ENCODE measurements at places on chromosomes 1 and 21.

- no peak for DNase-seq
Measured at GRCh38 chr1:150532860-150533259, 16.3 kb upstream of the ADAMTSL4 start.

- DNase-seq = no peak
Measured at GRCh38 chr1:69315823-69316222, 251.9 kb upstream of the LRRC7 start.

DNA sequence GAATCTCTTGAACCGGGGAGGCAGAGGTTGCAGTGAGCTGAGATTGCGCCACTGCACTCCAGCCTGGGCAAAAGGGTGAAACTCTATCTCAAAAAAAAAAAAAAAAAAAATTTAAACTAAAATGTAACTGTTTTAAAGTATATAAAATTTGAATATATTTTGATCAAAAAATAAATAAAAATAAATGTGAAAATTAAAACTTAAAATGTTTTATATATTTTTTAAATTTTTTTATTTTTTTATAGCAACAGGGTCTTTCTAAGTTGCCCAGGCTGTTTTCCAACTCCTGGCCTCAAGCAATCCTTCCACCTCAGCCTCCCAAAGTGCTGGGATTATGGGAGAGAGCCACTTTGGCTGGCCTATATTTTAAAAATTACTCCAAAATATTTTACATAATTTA, 15.2 kb upstream of the FAM76A start:
- DNase-seq = no peak

DNA sequence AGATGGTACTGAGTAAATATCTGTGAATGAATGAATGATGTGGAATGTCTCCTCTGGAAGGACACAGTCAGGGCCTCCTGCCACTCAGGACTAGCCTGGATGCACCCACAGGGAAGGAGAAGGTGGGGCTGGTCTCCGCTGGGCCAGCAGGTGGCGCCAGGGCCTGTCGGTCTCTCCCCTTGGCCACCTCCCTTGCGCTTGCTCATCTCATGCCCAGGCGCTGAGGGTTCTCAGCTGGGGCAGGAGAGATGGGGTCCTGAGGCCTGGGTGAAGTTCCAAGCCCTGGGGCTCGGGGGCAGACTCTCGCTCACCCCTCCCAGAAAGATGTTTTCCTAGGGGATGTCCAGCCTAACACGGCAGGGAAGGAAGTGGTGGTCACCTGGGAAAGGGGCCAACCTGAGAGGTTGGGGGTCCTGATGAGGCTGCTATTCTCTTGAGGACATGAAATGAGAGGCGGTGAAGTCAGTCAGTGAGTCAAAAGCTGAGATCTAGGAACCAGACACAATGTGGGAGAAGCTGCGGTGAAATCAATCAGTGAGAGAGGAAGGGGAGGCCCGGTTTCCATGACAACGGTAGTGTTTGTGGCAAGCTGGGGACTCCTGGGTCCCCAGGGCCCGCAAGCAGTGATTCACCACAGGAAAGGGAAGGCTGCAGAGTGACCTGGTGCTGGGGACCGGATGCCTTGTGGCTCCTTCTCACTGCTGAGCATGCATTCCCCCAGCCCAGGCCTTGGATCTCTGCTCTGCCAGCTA, 14.6 kb upstream of the MEX3A start:
- DNase-seq = peak; percentile 34

- no peak for DNase-seq
Measured at GRCh38 chr1:2306151-2306978, 78.2 kb downstream of the SKI start.

- no peak for DNase-seq
Measured at GRCh38 chr1:220207411-220207810, 64.8 kb downstream of the RAB3GAP2 start.

- no peak for DNase-seq
Measured at GRCh38 chr1:93358293-93358692, 12.6 kb downstream of the DR1 start.

DNA sequence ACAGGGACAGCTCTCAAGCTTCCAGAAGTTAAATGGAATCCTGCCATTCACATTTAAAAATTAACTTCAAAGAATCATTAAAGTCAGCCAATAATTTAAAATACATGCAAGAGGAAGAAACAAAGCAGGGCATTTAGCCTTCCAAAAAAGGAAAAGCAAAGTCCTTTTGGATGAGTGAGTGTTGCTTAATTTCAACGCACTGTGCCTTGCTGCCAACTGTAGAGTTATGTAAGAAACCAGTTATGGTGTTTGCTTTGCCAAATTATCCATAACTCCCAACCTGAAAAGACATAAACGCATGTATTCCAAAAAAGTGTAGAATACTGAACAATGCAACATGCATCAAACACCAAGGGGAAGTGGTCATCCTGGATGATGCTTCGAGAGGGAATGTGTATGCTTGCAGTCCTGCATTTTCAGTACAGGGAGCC, 16.1 kb upstream of the KCNE1 start:
- DNase-seq = no peak

GRCh38 chr1:186983327-186983726, 154.6 kb downstream of the PLA2G4A start:
- DNase-seq = no peak

DNA sequence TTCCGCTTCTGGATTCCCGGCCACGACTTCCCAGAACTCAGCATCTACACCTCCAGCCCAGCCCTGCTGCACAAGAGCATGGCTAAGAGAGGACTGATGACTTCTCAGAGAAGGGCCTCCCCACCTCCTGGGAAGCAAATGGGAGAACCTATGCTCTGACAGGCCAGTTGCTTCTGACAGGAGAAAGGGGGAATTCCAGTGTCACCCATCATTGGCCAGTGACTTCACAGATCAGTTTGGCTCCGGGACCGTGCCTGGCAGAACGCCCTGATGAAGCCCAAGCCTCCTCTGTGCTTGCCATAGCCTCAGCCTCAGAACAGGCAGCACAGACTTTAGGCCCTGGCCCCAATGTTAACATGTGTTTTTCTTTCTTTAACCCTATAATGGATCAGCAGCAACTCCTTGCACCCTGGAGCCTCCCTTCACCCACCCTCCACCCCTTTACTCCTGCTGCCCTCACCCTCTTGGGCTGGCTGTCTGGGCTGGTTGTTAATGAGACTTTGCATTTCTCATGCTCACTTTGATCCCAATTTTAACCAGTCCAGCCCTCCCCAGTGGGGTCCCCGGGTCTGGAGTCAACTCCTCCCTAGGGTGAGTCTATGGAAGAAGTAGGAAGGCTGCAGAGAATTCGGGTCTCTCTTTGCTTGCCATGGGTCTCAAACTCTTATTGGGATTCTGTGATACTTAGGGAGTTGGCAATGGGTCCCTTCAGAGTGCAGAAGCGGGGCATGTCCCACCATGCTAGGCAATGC, 42.7 kb upstream of the SLC30A1 start:
- no peak for DNase-seq

DNA sequence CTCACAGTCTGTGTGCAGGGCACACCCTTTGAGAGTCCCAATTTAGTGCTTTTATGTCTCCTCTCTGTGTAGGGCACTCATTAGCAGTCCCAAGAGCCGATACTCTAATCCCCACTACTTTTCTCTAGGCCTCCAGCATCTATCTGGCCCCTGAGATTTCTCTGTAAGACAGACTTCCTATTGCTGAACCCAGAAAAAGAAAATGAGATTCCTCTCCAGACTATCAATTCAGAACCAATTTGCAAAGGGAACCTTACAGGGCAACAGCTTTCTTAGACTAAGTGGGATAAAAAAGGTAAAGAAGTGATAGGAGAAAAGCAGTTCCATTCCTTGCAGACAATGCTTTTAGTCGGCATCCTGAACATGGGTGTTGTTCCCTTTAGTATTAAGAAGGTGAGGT, 172.2 kb downstream of the EDEM3 start:
- no peak for DNase-seq

GRCh38 chr1:36573445-36573844, 90.7 kb upstream of the CSF3R start:
- no peak for DNase-seq
